ENCODE measurements at places on chromosomes 5 and 9. TPM values are rescaled to one million over a fixed set of nuclear protein-coding genes. Genes with fewer than 3 reads are reported as not detected.

DNA sequence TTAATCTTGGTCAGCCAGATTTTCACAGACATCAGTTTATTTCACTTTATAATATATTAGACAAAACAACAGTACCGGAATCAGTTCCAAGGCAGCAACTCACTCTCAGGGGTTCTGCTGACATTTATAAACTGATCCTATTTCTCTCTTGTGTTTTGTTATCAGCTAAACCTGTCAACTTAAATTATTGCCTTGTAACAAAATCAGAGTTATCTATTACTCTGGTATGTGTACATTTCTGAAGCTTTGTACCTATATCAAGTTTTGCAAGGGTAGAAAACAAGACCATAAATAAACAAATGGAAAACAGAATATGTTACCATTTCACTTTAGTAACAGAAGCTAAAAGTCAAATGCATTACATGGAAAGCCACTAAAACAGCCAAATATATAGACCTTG, 122.1 kb downstream of the SIL1 start:
- no peak for DNase-seq

GRCh38 chr5:163670036-163670435, 164.6 kb downstream of the MAT2B start:
- no peak for DNase-seq

DNA sequence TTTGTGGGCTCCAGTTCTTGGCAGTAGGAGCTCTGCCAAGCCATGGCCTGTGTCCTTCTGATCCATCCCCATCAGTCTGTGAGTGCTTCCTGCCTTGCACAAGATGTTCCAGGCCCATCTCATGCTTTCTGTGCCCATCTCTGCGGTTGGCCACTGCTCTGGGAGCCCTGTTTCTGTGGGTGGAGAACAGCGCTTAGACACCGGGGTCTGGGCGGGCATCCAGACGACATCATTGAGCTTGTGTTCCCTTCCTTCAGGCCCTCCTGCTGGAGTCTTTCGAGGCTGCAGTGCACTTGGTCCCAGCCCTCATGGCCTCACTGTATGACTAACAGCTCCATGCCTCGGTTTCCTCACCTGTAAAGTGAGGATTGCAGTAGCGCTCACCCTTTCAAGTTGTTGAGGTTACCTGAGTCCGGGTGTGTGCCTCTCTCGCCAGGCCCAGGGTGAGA, 14.9 kb upstream of the CARD19 start:
- DNase-seq = no peak

The IRX4 gene
- total RNA-seq = not detected

- DNase-seq = no peak
These were observed 420.4 kb upstream of the WWC1 start for GRCh38 chr5:167871091-167871490.

The CER1 gene
- total RNA-seq = not detected

Data from frontal cortex (tissue), 4 donors.